CD4-positive, alpha-beta T cell treated with Interleukin-2 at 100 ng/mL for 4 hours (primary cell): ENCODE measurements at places on chromosomes 3 and 15.
A peak's percentile ranks its signal among the peaks of the same experiment; 100 is the strongest.

DNA sequence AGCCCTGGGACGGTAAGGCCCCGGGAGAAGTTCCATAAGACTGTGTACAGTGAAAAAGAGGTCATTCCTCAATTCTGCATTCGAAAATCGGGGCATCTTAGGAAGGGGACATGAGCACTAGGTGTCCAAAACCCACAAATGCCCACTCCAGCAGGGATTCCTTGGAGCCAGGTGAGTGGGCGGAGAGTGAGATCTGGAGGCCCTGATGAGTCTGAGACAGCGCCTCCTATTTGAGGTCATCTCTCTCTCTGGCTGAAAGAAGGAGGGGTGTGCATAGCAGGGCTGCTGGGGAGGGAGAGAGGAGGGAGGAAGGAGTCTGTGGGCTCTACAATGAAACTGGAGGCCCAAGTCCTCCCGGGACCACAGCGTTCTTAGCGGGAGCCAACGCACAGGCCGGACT lies 38.1 kb upstream of the LACTB start:
- no peak for DNase-seq

GRCh38 chr15:33031324-33031821 lies 163.1 kb downstream of the FMN1 start:
- no peak for DNase-seq

GRCh38 chr3:184381261-184382224 lies 1.7 kb downstream of the CHRD start:
- no peak for DNase-seq

- no peak for DNase-seq
Observed at GRCh38 chr3:14991818-14992612, 44.6 kb downstream of the NR2C2 start.

DNA sequence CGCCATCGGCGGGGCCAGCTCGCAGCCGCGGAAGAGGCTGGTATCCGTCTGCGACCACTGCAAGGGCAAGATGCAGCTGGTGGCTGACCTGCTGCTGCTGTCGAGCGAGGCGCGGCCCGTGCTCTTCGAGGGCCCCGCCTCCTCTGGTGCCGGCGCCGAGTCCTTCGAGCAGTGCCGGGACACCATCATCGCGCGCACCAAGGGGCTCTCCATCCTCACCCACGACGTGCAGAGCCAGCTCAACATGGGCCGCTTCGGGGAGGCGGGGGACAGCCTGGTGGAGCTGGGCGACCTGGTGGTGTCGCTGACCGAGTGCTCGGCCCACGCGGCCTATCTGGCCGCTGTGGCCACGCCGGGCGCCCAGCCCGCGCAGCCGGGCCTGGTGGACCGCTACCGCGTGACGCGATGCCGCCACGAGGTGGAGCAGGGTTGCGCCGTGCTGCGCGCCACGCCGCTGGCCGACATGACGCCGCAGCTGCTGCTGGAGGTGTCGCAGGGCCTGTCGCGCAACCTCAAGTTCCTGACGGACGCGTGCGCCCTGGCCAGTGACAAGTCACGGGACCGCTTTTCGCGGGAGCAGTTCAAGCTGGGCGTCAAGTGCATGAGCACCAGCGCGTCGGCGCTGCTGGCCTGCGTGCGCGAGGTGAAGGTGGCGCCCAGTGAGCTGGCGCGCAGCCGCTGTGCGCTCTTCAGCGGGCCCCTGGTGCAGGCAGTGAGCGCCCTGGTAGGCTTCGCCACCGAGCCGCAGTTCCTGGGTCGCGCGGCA lies 1.8 kb downstream of the TLNRD1 start:
- DNase-seq = no peak

DNA sequence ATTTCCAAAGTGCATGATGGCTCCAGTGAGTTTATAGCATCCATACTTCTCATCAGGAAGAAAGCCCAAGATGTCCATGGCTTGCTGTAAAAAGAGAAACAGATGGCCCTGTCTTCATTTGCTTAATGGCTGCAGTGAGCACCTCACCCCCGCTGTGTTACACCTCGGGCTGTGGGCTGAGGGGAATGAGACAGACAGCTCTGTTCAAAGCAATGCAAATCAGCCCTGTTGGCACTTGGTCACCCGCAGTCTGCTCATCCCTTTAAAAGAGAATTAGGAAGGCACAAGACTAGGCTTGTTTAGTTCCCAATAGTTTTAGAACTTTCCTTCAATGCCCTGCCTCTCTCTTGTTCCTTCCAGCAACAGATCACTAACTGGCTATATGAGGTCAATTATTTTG lies 25.2 kb downstream of the MYH15 start:
- no peak for DNase-seq

- DNase-seq = no peak
Observed at GRCh38 chr15:25611603-25612002, 172.8 kb upstream of the UBE3A start.

DNA sequence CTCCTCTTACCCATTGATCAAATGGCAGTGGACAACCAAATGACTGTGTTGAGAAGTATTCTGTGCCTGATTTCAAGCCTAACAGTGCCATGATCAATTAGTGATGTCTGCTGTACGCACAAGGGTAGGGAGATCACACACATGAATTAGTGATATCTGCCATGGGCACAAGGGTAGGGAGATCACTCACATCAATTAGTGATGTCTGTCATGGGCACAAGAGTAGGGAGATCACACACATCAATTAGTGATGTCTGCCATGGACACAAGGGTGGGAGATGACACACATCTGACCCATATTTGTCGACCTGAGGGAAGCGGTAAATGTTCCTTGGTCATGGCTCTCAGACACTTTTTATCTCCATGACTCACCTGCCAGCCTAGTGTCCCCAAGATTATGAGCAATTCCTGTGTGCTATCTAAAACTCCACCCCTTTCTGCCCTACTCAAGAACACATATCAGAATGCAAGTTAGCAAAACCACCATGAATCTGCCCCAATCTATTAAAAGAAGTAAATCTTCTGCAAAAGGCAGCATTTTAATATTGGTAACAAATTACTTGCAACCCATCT lies 165.0 kb downstream of the NTRK3 start:
- DNase-seq = no peak

GRCh38 chr15:65305150-65305758 lies 777 bp downstream of the RNU5B-1 start:
- no peak for DNase-seq

GRCh38 chr3:151796105-151796680 lies 17.7 kb upstream of the AADAC start:
- DNase-seq = no peak

GRCh38 chr3:8153800-8154199 lies 347.8 kb upstream of the LMCD1 start:
- no peak for DNase-seq

- DNase-seq = peak; percentile 93
Observed at GRCh38 chr3:138186803-138187295, 252 bp upstream of the ARMC8 start.

DNA sequence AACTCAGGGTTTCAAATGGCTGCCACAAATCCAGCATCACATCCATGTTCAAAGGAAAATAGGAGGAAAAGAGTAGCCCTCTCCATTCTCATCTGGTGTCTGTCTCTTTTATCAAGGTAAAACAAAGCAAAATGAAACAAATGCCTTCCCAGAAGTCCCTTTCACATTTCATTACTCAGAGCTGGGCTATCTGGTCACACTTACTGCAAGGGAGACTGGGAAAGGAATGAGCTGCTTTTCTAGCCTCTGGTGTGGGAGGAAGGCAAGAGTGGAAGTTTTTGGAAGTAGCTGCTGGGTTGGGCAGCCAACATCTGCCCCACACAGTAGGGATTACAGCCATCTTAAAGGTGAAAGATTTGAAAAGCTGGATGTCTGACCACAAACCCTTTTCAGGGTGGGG lies 51.8 kb downstream of the KLF15 start:
- no peak for DNase-seq

- no peak for DNase-seq
Observed at GRCh38 chr15:23532024-23532423, 33.5 kb upstream of the MKRN3 start.

GRCh38 chr3:17546500-17547255 lies 195.8 kb downstream of the TBC1D5 start:
- no peak for DNase-seq

GRCh38 chr3:117752984-117753717 lies 1043.6 kb downstream of the TUSC7 start:
- no peak for DNase-seq

DNA sequence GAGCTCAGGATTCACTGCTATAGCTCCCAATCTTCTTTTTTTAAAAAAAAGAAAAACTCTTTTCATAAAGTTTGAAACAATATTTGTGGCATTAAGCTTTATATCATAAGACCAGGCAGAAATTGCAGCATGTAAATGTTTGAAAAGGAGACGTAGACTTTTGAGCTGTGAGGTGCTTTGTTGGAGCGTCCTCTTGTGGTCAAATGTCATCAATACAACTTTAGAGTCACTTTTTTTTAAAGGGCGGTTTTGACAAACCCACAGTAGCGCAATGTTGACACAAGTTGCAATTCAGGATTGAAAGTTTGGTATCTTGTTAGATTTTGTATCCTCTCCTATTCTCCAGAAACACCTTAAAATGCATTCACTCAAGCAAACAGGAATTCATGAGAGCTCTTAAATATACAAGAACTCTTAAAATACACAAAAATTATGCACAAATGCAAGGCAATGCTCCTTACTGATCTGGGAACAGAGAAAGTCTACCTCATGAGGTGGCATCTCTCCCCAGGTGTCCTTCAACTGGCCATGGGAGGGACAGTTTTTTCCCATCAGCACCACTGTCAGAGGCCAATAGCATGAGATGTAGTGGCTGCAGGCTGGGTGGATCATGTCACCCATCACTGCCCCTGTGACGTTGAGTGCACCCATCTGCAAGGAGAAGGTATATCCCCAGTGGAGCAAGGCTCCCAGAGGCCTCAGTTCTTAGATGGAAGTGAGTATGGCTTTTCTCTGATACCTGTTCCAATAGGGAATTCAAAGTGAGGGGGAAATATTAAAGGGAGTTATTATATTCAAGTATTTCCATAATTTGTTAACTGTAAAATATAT lies 70.7 kb downstream of the ANXA2 start:
- DNase-seq = peak; percentile 60

DNA sequence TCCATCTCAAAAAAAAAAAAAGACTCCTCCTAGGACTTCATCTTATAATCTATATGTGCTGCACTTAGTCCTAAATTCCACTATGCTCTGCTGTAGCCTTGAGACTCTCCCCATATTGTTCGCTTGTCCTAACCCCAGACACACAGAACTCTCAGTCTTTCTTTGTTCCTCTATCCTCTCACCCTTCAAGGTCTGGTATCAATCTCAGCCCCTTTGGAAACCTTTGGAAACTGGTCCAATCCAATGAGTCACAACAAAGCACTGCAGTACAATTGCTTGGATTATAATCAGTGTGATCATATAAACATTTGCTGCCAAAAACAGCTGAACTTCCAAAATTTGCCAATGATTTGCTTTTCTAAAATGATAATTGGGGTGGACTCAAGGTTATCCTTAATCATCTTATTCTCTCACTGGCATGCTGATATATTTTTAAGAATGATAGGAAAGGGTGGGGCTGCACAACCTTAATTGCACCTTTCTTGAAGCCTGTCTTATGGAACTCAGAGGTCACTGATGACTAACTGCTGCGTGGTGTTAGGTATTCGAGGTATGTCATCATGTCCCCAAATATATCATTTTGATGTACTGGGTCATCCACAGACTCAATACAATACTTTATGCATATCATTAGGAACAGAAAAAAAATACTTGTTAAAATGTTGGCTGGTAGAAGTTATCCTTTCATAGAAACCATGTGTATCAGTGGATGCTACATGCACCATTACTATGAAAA lies 756.7 kb downstream of the NR2F2 start:
- no peak for DNase-seq

DNA sequence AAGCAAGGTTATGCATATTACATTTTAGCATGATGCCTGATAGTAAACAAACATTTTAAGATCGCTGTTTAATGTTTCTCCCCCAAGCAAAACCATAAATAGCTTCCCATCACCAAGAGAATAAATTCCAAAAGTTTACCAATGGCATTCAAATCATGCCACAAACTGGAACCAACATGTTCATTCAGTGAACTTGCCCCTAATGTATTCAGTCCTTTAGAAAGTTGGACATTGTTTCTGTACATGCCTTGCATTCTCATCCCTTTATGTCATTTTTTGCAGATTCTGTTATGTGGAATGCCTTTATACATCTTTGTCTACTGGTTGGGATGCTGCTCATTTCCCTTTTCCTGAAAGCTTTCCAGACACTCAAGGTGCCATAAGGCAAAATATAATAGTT lies 105.5 kb downstream of the PYDC2 start:
- DNase-seq = no peak

GRCh38 chr3:149977386-149977785 lies 6.7 kb upstream of the PFN2 start:
- DNase-seq = no peak

DNA sequence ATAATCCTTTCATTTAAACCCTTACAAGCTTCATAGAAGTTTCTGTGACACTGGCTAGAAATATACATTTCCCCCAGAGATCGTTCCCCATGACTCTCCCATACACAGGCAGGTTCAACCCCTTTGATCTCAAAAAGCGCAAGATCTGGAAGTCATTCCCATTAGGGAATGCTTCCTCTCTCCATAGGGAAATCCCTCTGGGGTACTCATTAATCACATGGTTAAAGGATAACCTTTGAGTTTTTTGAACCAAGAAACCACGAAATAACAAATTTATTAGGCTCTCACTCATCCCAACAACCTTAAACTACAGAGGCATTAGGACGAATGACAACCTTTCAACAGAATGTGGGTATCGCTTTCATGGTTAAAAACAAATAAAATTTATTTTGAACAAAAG lies 211.9 kb upstream of the PRICKLE2 start:
- no peak for DNase-seq

GRCh38 chr3:97689111-97689510 lies 75.4 kb upstream of the ARL6 start:
- DNase-seq = no peak

GRCh38 chr3:49222002-49222401 lies 50.6 kb downstream of the KLHDC8B start:
- DNase-seq = no peak

DNA sequence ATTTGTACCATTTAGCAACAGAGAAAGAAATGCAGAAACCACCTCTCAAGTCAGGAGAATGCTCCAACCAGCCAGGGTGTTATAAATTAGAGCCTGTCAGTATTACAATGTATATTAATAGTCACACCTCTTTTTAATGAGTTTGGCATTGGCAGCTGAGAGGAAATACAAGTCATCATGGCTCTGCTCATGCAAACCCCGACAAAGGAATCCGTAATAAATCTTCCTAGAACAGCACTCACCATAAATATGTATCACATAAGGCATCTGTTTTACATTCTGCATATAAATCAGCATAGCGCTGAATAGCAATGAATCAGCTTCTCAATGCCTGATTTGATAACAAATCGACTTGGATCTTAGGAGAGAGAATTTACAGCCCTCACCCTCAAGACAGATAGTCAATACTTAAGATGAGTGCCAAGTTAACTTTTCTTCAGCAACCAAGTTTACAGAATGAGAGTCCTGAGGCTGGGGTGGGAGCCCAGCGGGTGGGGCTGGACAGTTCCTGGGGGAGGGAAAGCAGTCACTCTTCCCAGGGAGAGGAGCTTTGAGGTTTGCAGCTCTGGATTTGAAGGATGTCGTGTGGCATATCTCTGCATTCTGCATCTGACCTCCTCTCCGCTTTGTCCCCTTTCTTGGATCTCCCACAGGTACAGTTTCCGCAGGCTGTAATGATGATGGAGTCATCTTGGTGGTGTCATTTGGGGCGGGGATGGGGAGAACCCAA lies 1034.4 kb upstream of the NR2F2 start:
- no peak for DNase-seq

GRCh38 chr3:73055583-73055982 lies 5.9 kb upstream of the EBLN2 start:
- no peak for DNase-seq

GRCh38 chr15:100633763-100634075 lies 31.3 kb downstream of the ASB7 start:
- DNase-seq = no peak
